ENCODE measurements at places on chromosomes 2 and 18. TPM values are rescaled to one million over a fixed set of nuclear protein-coding genes. Genes with fewer than 3 reads are reported as not detected.

Gene GALNT5
- total RNA-seq = 3.2 TPM

Gene CRYBA2
- not detected for total RNA-seq

Gene DUSP2
- 14.0 TPM for total RNA-seq

Gene DPP10
- not detected for total RNA-seq

Gene MYOM1
- 1.2 TPM for total RNA-seq

DNA sequence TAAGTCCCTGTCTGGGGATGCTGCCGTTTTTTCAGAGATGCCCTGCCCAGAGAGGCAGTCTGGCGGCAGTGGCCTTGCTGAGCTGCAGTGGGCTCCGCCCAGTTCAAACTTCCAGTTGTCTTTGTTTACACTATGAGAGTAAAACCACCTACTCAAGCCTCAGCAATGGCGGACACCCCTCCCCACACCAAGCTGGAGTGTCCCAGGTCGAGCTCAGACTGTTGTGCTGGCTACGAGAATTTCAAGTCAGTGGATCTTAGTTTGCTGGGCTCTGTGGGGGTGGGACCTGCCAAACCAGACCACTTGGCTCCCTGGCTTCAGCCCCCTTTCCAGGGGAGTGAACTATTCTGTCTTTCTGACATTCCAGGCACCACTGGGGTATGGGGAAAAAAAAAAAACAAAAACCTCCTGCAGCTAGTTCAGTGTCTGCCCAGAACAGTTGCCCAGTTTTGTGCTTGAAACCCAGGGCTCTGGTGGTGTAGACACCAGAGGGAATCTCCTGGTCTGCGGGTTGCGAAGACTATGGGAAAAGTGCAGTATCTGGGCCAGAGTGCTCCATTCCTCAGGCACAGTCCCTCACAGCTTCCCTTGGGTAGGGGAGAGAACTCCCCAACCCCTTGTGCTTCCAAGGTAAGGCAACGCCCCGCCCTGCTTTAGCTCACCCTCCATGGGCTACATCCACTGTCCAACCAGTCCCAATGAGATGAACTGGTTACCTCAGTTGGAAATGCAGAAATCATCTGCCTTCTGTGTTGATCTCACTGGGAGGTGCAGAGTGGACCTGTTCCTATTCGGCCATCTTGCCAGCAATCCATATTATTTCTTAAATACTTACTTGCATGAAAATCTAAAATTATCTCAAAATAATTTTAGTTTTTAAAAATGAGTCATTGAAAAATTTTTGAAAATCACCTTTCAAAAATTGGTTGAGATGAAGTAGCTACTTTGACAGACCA, 338.0 kb downstream of the OSR1 start:
- DNase-seq = no peak

GRCh38 chr2:105087273-105087672, 49.4 kb downstream of the MRPS9 start:
- DNase-seq = no peak

- DNase-seq = no peak
Observed at GRCh38 chr2:114167799-114168198, 274.6 kb upstream of the DPP10 start.

DNA sequence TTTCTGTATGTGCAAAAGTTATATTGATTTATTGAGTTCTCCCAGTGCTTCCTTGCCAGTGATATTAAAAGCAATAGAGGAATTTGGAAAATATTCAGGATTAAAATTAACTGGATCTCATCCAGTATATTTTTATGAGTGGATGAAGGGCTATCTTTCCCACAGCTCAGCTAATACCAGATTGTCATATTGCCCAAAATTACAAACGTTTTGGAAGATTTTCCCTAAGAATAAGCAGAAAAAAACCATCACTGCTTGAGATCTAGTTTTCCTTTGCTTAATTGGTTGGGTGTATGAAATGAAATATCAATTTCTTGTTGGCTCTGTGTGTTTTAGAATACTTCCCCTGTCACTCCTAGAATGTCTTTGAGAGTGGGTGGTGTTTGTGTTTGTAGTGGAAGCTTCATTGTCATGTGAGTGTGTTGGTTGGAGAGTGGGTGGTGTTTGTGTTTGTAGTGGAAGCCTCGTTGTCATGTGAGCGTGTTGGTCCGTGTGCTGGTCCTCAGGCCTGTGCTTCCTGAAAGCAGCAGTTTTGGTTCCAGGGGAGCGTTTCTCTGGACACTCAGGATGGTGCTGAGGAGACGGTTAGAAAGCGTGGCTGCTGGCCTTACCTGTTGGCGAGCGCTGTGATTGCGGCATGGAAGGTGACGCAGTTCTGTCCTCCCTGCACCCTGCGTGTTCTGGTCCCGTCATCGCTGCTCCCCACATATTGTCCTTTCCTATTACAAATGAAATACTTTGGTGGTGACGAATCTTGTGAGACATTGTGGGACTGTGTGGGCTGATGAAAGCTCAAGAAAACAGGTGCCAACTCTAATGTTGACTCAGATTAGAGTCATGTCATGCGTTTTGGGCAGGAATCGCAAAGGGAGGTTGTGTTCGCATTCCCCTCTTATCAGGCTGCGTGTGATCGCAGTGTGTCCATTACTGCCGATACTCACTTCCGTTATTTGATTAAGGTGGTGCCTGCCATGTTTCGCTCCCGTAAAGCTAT, 12.4 kb downstream of the ASB1 start:
- DNase-seq = peak; percentile 55

- DNase-seq = no peak
Observed at GRCh38 chr2:18518116-18519111, 42.0 kb downstream of the RDH14 start.

DNA sequence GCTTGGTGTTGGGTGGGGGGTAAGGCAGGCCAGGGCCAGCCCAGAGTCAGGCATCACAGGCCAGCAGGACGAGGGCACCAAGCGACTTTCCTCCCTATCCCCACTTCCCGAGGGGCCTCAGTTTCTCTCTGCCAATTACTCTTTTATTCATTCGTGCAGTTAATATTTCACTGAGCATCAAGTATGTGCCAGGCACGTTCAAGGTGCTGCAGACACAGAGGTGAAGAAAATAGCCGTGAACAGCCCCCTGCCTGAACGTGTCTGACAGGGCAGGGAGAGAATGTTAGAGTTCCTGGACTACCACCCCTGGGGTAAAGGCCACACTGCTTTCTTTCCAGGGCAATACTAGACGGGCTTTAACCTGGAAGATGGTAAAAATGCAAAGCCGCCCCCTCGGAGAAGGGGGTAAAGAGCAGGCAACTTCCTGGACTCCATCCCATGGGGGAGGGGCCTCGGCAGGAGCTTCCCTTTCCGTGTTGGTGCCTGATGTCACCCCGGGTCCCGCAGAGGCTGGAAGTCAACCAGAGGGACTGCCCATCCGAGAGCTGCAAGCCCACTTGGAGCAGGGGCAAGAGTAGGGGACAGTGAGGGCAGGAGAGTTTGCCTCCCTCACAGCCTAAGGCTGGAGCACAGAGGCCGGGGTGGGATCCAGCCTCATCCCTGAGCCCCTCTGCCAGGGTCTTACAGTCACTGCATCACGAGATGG, 47.1 kb downstream of the CENPO start:
- no peak for DNase-seq

DNA sequence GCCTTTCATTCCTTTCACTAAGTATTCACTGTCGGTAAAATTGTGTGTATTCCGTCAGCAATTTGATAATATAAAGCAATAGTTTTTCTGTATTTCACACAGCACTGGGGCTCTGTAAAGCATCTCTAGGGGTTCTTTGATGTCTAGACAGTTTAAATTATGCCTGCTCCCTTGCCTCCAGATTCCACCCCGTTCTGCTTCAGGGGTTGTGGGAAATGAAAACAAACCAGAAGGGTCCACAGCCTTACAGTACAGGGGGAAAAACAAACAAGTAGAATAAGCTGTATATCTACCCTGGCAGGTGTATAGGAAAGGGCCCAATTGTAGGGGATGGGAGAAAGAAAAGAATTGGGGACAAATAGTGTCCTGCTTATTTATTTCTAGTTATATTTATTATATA, 63.1 kb downstream of the ASXL3 start:
- no peak for DNase-seq

- DNase-seq = no peak
Observed at GRCh38 chr18:25019086-25019860, 332.7 kb downstream of the ZNF521 start.

All from vagina (tissue), 2 donors.